Amniotic stem cell (primary cell): ENCODE measurements at places on chromosomes 11 and 22.

DNA sequence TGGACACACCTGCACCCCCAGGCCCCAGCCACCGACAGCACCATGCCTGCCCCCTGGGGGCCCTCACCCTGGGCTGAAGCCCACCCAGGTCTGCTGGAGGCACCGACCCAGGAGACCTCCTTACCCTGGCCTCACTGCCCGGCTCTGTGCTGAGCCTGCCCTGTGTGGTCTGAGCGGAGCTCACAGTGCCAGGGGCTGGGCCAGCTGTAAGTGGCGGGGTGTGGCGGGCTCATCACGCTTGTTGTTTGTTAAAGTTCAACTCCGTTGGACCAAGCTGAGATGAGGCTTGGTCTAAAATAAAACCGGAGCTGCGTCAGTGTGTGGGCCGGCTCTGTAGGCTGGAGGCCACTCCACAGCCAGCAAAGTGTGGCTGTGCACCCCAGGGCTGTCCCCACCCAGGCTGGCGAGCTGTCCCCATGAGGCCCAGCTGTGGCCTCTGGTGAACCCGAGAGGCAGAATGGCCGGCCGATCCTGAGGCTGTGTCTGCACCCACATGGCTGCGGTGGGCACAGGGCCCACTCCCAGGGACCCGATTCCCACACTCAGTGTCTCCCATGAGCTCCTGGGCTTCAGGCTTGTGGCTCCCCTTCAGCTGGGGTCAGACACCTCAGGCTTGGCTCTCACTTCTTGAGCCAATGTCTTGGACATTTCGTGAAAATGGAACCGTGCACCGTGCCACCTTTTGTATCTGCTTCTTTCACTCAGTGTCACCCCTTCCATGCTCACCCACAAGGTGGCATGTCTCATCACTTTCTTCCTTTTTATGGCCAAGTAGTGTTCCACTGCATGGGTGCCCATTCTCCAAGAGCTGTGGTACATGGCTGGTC lies 137.9 kb downstream of the CTTN start:
- DNase-seq, result no peak

GRCh38 chr11:88435415-88435814 lies 97.9 kb upstream of the CTSC start:
- no peak for DNase-seq

GRCh38 chr11:76184551-76184993 lies 21.7 kb downstream of the WNT11 start:
- no peak for DNase-seq

- no peak for DNase-seq
Measured at GRCh38 chr11:79050786-79051185, 390.0 kb downstream of the TENM4 start.

- DNase-seq, result no peak
Measured at GRCh38 chr11:86577644-86578636, 94.5 kb downstream of the ME3 start.

GRCh38 chr22:39284142-39284980 lies 35.1 kb downstream of the RPL3 start:
- DNase-seq, result no peak

- DNase-seq, result no peak
Measured at GRCh38 chr11:1834779-1835670, at the start of gene SYT8. TSS of gene SYT8 (plus strand) at chr11:1834990. CDS start at chr11:1835106, 116 bp downstream.

DNA sequence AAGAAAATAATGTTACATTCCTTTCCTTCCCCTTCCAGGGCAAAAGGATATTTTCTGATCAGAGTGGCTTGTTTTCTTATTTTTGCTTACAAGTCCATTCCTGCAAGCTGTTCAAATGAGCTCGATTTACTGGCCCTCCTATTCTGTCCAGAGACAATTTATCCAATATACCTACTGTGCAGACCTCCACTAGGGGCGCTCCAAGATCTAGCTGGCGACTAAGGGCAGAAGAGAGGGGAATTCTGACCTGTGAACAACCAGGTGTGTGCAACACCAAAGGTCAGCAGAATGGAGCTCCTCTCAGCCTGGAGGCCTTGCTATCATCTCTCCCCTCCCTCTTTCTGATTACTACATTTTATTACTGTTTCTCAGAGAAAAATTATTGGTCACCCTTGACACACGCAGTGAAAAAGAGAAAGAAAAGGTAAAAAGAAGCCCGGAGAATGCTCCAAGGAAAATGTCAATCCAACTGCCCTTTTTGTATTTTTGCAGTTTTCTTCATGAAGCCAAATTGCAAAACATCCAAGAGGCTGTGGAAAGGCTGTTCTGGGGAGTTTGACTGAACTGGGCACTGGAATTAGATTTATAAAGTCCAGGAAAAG lies 3.2 kb downstream of the SEZ6L start:
- DNase-seq, result no peak

- DNase-seq, result no peak
Measured at GRCh38 chr11:110713449-110713776, 1.2 kb upstream of the ARHGAP20 start.

DNA sequence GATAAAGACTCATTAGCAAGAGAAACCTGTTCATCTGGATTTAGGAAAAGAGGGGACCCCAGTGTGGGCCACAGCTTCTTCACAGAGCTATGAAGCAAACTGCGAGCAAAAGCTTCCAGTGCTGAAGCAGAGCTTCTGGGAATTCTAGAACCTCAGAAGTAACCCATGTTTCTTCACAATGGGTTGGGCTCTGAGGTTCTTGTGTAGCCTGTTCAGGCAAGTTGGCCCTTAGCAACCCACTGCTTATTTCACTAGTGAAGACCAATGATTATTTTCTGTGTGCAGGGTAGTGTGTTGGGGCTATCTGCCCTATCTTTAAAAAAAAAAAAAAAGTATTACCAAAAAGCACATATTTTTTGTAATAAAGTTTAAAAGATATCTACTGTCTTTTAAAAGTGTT lies at the start of gene ACRV1:
Gene ACRV1 (minus strand): TSS at position 101 of the 400 bp plus-strand sequence. CDS start 67 bp downstream, at position 34.
- no peak for DNase-seq

DNA sequence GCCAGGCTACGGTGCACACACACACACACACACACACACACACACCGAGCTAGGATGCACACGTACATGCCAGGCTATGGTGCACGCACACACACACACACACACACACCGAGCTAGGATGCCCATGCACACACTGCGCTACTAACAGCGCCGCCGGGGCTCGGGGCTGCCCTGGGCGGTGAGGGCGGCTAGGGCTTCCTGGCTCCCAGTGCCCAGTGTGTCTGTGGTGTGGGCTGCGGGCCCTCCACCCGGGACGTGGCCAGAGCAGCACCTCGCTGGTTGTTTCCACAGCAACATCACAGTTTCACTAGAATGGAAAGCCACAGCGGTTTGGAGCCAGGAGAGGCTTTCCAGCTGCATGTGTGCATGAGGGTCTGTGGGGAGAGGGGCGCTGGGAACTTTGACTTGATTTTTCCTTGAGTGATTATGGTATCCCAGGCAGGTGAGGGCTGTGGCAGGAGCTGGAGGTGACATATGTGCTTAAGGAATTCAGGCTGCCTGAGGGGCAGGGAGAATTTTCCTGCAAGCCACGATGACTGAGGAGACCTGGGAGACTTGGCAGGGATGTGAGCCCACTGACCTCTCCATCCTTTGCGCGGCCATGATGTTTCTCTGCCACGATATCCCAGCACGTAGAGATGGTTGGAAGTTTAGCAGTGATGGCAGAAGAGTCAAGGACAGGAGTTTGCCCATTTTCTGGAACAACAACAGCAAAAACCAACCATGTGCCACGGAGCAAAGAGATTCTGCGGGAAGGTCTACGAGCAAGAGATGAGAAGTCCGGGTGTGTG lies 195.9 kb downstream of the SNX19 start:
- no peak for DNase-seq

DNA sequence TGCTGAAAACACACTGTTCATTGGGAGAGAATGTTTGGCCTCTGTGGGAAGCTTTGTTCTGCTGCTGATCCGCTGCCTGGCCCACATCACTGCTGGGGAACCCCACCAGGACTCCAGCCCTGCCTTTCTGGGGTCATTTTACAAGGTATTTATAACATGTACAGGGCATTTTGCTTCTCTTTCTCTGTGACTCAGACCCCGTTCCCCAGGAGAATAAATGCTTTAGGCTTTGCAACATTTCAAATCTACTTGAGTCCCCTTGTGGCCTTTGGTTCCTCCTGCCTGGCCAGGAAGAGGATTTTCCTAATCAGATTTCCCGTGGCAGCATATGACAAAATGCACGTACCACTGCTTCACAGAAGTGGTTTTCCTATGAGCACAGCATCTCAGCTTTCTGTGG lies 43.0 kb downstream of the BTG4 start:
- peak; percentile 10 for DNase-seq
